ENCODE measurements at places on chromosomes 3 and 15.
A peak's percentile ranks its signal among the peaks of the same experiment; 100 is the strongest.

DNA sequence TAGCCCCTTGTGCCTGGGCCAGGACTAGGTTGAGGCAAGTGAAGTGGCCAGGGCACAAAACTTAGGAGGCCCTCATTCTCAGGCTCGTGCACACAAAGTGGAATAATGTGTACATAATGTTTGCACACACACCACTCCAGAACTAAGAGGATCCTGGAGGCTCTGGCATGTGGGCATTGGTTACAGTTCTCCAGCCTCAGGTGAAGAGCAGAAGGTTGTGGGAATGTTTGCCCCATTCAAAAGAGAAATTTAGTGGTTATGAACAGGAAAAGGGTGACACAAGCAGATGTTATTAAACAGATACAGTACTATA lies 31.3 kb downstream of the ASB7 start:
- no peak for DNase-seq

DNA sequence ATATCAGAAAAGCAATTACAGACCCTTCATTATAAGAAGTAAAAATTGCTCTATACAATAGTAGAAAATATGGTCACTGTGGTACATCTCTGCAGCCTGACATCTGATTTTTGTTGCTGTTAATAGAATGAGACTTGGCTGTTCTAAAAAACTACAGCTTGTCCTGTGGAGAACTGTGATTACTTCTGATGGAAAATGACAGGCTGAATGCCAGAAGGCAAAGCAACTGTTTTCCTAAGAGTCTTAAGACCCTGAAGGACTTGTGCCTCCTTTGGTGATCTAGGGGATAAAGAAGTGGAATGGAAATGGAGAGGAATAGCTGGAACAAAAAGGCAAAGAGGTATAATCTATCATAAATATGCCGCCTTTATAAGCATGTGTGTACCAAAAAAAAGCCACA lies 314.8 kb downstream of the BCHE start:
- DNase-seq, result no peak

DNA sequence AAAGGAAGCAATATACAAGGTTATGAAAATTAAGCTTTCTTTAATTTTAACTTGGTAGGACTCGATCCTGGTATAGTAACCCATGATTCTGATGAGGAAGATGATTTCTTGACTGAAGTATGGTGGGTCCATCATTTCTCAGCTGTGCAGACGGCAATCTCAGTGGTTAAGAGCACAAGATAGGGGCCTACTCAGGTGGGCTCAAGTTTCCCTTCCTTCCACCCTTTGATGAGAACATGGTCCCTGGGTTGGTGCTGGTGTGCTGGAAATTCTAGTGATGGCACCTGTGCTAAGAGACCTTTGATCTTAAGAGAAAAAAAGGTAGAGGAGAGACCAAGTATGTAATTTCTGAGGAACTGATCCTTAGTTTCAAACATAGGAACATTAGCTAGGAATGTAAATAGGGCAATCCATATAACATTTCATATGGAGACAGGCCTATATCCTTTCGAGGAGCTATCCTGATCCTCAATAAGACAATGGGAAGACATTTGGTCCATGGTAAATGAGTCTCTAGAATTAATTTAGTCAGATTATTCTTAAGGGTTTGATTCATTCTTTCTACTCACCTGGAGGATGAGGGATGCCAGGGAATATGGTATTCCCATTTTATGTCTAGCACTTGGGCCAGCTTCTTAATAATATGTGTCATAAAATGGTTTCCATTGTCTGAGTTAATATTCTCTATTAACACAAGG lies 104.5 kb upstream of the NECTIN3 start:
- DNase-seq, result no peak

DNA sequence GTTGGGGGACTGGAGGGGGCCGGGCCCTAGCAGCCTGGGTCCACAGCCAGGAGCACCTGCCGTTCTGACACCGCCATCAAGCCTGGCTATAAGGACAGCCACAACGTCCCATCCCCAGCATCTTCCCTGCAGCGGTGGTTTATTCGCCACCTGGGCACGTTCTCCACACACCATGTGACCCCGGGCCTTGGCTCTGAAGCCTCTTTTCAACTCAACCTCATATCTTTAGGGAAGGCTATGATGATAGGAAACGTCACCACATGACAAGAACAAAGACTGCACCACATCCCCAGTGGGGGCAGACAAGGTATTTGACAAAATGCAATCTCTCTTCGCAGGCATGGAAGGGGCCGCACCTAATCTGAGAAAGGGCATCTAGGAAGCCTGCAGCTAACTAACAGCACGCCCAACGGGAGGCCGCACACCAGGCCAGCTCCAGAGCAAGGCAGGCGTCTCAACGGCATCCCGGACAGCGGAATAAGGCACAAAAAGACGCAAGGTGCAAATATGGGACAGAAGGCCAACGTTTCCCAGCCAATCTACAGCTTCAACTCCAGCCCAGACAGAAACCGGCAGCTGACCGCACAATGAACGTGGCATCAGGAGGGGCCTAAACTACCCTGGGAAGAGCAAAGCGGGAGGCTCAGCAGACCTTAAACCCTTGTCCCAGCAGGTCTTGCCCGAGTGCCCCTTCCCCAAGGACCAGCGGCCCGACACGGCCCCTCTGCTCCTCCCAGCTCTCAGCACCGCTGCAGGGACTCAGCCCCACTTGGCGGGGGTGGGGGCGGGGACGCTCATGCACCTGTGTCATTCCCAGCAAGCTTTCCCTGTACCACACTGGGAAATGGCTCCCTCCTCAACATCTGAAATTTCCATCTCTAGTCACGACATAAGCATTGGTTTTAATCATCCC lies 41.9 kb downstream of the NIPA2 start:
- no peak for DNase-seq

GRCh38 chr3:32815841-32816438 lies 1.9 kb upstream of the TRIM71 start:
- DNase-seq, result peak; percentile 12

DNA sequence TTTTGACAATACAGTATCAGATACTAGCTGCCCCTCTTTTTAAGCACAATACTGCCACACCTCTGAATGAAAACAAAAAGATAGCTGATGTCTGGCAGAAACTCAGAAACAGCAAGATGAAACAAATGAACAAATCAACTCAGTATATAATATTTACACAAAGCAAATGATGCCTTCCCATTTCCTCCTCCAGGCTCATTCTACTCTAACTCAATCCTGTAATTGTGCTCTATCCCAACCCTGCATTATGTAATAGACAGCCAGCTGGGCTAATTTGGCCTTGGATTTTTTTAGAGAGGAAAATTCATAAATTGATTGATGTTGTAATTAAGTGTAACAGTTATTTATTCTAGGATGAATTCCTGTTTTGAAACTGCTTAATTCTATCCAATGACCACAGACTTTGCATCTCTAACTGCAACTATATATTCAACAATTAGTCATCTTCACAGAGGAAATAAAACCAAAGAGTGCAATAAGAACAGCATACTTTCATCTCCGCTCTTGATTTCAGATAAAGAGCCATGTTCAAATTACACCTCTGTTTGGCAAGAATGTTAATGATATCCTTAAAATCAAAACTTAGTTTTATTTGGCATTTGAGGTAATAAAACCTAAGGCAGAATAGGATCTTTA lies 6.1 kb downstream of the ATG3 start:
- DNase-seq, result no peak

DNA sequence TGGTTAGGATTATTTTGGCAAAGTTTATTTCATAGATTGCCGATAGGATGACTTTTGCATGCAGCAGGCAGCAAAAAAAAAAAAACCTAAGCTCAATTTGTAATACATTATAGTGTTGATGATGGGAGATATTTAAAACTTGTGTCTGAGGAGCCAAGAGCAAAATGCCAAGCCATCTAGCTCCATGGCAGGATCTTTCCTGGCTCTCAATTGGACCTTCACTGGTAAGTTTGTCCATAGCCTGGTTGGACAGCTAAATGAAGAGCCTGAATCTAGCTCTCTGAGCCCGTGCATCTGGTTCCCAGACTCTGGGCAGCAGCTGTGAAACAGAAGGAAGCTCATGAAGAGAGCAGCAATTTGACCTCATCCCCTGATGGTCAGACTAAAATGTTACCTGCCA lies 17.5 kb downstream of the STAC start:
- DNase-seq, result no peak

GRCh38 chr3:16724487-16724886 lies 119.3 kb upstream of the DAZL start:
- DNase-seq, result no peak

DNA sequence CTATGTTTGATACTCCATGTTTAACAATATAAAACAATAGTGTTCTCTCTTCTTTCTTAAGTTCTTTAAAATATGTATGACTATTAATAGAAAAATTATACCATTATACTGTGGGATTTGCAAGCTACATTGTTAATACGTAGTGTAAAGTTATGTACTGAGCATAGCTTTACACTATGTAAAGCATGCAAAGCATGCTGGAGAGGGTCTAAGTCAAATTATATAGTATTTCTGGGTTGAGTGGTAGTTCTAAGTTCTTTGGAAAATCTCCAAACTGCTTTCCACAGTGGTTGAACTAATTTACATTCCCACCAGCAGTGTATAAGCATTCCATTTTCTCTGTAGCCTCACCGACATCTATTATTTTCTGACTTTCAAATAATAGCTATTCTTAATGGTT lies 253.0 kb downstream of the RAP2B start:
- no peak for DNase-seq

DNA sequence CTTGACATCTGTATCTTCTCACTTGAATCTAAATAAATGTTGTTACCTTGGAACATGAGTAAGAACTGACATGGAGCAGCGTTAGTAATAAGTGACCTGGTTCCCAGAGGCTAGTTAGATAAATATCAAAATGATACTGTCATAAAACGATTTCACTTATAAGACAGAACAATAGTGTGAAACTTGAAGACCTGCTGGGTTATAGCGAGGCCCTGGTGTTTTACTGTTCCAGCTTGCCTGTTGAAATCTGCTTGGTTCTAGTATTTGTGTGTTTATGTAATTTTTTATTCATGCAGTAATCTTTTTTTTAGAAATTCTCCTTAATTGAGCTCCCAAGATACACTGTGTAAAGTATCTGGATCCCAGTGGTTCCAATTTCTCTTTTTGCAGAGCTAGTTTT lies 129.4 kb downstream of the CACNA2D3 start:
- DNase-seq, result no peak

- DNase-seq, result peak; percentile 26
These were observed 173.0 kb upstream of the FRMD4B start for GRCh38 chr3:69558912-69559311.

- DNase-seq, result no peak
These were observed 151.0 kb downstream of the MBNL1 start for GRCh38 chr3:152419748-152420147.

DNA sequence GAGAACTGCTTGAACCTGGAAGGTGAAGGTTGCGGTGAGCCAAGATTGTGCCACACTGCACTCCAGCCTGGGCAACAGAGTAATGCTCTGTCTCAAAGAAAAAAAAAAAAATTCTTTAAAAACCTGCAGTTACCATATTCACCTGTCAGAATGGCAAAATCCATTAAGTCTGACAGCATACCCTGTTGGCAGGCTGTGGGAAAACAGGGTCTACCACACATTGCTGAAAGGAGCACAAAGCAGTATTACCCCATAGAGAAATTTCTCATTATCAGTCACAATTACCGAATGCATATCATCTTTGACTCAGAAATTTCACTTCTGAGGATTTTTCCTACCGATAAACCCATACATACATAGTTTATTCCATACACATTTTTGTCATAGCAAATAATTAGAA lies 264.1 kb upstream of the SLCO3A1 start:
- DNase-seq, result no peak

DNA sequence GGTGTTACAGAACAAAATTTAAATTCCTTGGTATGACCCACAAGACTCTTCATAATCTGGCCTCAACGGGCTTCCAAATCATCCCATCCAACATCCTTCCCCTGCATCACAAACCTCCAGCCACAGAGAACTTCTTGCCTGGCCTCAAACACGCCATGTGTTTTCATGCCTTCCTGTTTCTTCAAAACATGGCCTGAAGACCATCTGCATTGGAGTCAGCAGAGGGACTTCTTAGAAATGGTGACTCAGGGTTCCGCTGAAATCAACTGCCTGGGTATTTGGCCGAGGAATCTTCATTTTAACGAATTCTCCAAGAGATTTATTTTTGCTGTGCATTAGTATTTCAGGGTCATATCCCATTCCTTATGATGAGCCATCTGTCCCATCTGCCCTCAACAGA lies 138.1 kb upstream of the RAP2B start:
- DNase-seq, result no peak

DNA sequence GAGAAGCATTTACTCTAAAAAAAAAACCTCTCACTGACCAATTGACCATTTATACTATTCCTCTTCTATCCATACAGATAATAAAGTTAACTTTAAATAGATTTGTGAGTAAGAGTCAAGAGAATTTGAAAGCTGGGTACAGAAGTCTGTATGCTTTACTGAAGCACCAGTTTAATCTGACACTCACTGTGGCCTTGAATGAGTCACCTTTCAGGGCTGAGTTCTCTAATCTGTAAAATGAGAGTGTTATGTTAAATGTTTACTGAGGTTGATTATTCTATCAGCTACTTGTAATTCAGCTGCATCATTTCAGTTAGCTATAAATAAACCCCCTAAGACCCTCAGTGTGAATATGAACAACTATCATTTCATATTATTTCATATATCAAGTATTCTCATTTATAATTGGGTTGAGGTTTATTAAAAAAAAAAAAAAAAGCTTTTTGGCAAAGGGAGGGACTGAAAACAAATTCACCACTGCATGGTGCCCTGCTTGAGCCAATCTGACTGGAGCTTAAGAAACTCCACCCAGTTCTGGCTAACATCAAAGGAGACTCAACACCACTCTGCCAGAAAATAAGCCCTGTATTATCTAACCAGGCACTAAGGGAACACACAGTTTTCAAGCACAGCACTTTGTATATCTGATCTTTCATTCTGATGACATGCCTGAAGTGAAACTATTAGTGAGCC lies 2.8 kb downstream of the MAP4 start:
- peak; percentile 85 for DNase-seq

GRCh38 chr15:78255421-78256043 lies 8.8 kb upstream of the DNAJA4 start:
- DNase-seq, result no peak

DNA sequence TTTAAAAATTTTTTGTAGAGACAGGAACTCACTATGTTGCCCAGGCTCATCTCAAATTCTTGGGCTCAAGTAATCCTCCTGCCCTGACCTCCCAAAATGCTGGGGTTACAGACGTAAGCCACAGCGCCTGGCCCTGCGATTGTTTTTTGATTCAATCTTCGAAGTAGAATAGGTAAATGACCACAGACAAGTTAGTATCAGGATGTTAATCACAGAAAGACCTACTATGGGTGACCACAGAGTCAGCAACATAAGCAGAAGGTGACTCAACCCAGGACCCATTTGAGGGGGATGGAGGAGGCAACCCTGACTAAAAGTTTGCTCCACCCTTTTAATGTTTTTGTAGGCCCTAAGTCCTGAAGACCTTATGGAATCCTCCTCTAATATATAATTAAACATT lies 10.0 kb upstream of the USP3 start:
- no peak for DNase-seq

DNA sequence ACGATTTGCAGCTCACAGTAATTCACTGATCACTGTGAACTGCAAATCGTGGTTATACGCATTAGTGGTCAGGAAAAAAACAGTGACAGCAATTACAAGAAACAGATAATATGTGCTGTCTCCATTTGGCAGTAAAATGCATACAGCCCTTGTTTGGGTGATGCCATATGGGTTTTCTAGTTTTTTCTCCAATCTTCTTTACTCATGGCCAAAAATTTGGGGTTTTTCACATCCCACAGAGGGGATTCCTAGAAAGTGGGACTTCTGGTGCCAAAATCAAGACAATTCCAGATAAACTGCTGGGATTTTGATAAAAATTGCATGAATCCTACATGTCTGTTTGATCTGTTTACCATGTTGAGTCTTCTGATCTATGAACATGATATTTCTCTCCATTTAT lies 15.6 kb downstream of the NDN start:
- no peak for DNase-seq

- DNase-seq, result no peak
These were observed 764.8 kb upstream of the NR2F2 start for GRCh38 chr15:95565690-95566089.
